ENCODE measurements at places on chromosomes 16 and 17.

GRCh38 chr17:17712268-17712924, 31.1 kb downstream of the RAI1 start:
- DNase-seq, result no peak

GRCh38 chr16:71576971-71577370, at the start of gene TAT:
Gene TAT, minus strand, starts transcription at chr16:71577092. Its CDS starts 677 bp downstream, at chr16:71576415.
- no peak for DNase-seq

DNA sequence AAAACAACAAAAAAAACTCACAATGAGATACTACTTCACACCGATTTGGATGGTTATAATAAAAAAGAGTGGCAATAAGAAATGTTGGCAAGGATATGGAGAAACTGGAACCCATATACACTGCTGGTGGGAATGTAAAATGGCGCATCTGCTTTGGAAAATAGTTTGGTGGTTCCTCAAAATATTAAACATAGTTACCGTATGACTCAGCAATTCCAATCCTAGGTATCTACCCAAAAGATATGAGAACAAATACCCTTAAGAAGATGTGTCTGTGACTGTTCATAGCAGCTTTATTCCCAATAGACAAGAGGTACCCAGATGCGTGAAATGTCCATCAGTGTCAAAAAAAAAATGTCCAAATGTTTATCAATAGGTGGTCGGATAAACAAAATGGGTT, 7.2 kb downstream of the CPPED1 start:
- DNase-seq, result no peak

DNA sequence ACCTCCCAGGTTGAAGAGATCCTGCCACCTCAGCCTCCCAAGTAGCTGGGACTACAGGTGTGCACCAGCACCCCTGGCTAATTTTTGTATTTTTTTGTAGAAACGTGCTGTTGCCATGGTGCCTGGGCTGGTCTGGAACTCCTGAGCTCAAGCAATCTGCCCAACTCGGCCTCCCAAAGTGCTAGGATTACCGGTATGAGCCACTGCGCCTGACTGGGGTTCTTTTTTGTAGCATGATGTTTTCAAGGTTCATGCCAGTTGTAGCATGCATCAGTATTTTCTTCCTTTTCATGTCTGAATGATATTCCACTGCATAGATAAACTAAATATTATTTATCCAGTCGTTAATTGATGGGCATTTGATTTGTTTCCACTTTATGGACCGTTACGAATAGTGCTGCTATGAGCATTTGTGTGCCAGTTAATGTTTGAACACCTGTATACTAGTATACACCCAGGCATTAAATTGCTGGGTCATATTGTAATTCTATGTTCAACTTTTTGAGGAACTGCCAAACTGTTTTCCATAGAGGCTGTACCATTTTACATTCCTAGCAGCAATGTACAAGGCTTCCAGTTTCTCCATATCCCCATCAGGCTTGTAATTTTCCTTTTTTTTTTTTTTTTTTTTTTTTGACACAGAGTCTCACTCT, 24.8 kb upstream of the CEP20 start:
- no peak for DNase-seq

GRCh38 chr17:5237541-5238016, 2.9 kb upstream of the SCIMP start:
- DNase-seq, result no peak

DNA sequence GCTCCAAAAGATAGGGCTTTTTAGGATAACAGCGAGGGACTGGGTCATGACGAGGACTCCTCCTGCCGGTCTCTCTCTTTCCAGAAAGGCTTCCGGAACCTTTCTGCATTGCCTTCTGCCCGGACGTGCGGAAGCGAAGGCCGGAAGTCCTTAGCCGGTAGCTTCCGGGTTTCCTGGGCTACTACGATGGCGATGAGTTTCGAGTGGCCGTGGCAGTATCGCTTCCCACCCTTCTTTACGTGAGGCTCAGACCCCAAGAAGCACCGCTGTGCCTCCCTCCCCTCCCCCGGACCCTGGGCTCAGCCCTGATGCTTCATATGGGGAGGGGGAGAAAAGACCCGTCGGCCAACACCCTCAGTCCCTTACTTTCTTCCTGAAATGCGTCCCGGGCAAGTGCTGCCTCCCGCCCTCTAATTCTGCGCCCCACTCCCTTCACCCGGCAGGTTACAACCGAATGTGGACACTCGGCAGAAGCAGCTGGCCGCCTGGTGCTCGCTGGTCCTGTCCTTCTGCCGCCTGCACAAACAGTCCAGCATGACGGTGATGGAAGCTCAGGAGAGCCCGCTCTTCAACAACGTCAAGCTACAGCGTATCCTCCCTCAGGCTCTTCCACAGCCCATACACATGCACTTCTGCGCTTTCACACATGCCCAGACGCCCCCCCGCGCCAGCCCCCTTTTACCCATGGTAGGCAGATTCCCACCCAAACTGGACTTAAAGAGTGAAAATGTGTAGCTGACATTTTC, at the start of gene VPS25:
TSS of gene VPS25 (plus strand) at position 160 of the 746 bp plus-strand sequence. CDS start at position 187, 27 bp downstream.
- no peak for DNase-seq

DNA sequence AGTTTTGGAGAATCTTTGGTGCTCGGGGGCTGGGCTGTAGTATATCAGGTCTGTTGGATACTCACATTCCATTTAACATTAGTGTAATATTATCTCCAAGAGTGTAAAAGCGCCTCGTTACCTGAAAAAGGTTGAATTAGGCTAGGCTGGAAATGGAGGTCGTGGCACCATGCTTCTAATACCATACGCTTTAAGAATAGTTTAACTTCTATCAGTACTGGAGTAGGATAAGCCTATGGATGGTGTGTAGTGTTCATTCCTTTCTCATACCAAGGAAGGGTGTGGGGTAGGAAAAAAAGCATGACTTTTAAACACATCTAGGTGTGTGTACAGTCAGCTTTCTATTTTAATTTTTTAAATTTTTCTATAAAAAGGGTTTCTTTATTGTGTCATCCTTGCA, 2.0 kb downstream of the SRCAP start:
- DNase-seq, result no peak

GRCh38 chr16:88686439-88687253, at the start of gene SNAI3:
Gene SNAI3, minus strand, starts transcription at chr16:88686507. Its CDS starts 101 bp downstream, at chr16:88686406.
- no peak for DNase-seq

GRCh38 chr16:31377210-31377903, 15.8 kb upstream of the ITGAD start:
- no peak for DNase-seq

DNA sequence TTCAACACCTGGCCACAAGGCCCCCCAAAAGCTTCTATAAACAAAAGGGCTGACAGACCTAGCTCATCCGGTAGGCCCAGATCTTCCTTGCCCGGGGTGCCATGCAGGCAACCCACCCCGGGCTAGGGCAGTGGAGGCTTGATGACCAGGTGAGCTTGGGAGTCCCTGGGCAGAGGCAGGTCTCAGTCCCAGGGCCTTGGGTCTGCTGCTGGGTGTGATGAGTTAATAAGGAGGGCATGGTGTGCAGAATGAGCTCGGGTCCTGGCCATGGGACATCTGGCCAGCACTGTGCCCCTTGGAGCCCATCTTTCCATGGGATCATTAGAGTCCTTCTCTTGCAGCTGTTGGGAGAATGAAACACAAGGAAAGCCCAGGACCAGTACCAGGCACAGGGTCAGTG, 20.2 kb upstream of the MPRIP start:
- no peak for DNase-seq

DNA sequence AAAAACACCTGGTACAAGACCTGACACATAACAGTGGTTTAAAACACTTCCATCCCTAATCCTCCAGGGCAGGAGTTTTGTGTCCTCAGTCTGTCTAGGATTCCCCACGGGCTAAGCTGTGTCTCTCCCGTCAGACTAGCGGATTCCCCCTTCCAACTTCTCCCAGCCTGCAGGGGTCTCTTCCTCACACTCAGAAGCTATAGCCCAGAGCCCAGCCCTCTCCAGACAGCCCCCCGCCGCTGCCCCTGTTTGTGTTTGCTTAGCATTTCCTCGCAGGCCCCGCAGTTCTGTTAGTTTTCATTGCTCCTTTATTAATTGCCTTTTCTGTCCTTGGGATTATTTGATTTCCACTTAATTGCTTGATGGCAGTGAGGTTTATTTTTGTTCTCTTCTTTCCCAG, 91.2 kb downstream of the TMEM132E start:
- no peak for DNase-seq

- no peak for DNase-seq
Observed at GRCh38 chr17:21167303-21167702, 40.5 kb downstream of the DHRS7B start.

- no peak for DNase-seq
Observed at GRCh38 chr16:58196898-58197313, 1.0 kb downstream of the CSNK2A2 start.

DNA sequence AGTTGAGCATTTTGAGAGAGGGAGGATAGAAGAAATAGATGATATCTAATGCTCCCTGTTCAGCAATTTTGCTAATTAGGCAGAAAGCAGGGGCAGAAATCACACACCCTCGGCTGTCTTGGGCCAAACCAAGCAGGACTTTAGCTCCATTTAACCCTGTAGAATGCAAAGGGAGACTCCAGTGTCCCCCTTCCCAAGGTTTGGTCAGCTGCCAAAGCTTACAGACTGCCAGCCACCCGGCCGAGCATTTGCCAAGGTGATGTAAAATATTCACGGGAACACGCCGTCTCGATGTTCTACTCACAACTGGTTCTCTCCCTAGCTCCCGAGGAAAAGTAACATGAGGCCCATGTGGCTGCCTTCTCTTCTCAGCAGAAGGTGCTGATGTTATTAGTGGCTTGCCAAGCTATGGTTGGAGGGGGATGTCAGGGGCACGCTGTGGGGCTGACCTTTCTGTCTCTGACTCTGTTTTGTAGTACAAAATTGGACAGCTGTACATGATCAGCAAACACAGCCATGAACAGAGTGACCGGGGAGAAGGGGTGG, 155.3 kb downstream of the PITPNC1 start:
- DNase-seq, result no peak

DNA sequence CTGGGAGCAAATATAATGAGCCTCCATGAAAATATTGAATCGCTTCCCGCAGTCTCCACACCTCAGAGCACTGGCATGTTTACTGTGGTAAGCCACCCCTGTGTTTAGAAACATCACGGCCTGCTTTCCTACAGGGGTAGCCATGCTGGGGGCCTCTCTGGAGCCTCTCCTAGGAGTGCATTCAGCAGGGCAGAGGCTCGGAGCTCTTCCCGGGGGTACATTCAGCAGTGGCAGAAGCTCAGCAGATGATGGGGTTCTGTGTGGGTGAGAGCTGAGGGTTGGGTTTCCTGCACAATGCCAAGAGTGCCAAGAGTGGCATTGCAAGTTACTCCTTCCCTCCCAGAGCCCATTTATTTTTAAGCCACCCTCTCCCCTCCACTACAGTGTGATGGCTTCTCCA, 386.6 kb downstream of the SEC14L1 start:
- no peak for DNase-seq

Data from kidney epithelial cell (primary cell).